ENCODE measurements at places on chromosomes 12 and 14.

GRCh38 chr12:96989916-96990315, 82.9 kb downstream of the NEDD1 start:
- ATAC-seq, result no peak

GRCh38 chr14:63988579-63988978, 135.8 kb downstream of the SYNE2 start:
- ATAC-seq, result no peak

DNA sequence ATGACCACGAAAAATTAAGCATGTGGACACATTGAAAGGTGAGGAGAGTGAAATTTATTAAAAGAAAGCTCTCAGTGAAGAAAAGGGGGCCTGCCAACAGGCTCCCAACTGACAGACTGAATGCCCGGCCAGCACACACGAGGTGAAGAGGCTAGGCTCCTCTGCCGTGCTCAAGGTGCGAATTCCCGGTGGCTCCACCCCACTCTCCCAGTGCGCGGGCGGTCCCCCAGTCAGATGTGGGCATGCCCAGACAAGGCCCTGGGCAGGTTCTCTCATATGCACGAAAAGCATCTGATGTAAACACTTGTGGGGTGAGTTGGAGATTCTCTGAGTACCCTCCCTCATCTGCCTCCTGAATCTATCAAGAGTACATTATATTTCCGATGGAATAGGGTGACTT, 48.5 kb upstream of the OSBPL8 start:
- no peak for ATAC-seq

- ATAC-seq, result no peak
Measured at GRCh38 chr12:75883241-75883640, 148.3 kb downstream of the PHLDA1 start.

DNA sequence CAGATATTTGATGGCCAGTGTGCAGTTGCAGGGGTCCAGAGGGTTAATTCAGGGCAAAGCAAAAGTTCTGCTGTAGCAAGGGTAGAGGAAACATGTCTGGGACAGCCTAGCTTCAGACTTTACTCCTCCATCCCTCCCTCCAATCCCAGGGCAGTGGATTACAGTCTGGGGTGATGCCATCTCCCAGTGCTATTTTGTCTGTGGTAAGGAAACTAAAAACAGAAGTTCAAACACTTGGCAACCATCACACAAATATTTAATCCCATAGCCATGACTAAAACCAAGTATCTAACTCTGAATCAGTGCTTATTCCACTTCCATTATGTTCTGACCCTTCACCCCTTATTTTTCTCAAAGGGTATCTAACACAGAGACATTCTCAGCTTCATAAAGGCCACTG, 61.8 kb downstream of the PIK3C2G start:
- ATAC-seq, result no peak

All from SK-N-SH treated with all-trans-retinoic acid at 6 μM for 48 hours (cell line).